H1 (cell line): ENCODE measurements at places on chromosomes 12 and 14. TPM values are rescaled to one million over a fixed set of nuclear protein-coding genes. Genes with fewer than 3 reads are reported as not detected.

DNAI7 gene
- total RNA-seq = 0.28 TPM in 1 of 2 replicates, not detected in the other

NFATC4 gene
- 47.3 and 51.2 TPM in 2 replicates for total RNA-seq

PTPRB gene
- total RNA-seq = 0.58 and 1.1 TPM in 2 replicates

HOXC12 gene
- not detected in 2 replicates for total RNA-seq

DAO gene
- total RNA-seq = not detected in 2 replicates

PIK3C2G gene
- not detected in 2 replicates for total RNA-seq

PMEL gene
- total RNA-seq = 120 and 128 TPM in 2 replicates

GLIPR1L1 gene
- total RNA-seq = 1.7 and 2.0 TPM in 2 replicates
